HepG2 (cell line): ENCODE measurements at places on chromosomes 1 and 21. TPM values are rescaled to one million over a fixed set of nuclear protein-coding genes. Genes with fewer than 3 reads are reported as not detected.

Gene GJA5
- not detected in 2 replicates for total RNA-seq

DNA sequence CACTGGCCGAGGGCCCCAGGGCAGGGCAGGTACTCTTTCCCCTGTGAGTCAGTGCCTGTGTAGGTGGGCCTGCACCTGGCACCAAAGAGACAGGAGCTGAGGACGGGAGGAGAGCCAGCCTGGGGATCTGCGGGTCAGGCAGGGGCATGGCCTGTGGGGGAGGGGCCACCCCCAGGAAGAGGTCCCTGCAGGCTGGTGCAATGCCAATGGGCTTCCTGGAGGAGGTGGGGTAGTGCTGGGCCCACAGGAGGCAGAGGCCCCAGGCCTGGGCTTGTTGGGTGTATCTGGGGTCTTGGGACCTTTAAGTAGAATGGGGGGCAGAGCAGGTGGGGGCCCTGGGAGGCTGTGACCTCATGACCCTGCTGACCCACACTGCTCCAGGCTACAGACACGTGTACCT is 23.2 kb downstream of the PLCH2 start:
- no peaks in the 10 kb centered on the region for H3K36me3 ChIP-seq
- H3K4me1 ChIP-seq = peaks cover 40% of the 10 kb centered on the region
- no peak for DNase-seq
- peaks cover 19% of the 10 kb centered on the region for H3K27me3 ChIP-seq
- H3K27ac ChIP-seq = no peak overlapping the region

DNA sequence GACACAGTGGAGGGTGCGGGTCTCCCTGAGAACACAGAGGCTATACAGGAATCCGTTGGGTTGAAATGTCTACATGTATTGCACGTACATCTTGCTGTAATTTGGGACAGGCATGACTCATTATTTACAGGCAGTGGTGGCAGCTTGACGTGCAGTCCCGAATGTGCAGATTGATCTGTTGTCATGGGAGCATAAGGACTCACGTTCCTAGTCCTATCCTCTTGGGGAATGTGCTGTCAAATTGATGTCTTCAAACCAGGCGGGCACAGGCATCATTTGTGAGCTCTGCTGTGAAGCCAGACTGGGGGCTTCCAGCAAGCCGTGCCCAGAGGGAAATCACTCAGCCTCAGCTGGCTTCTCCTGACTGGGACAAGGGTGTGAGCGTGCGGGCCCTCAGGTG is 40.5 kb downstream of the S100B start:
- H3K4me3 ChIP-seq = no peak overlapping the region
- no peak for DNase-seq
- peaks cover 12% of the 10 kb centered on the region for H3K4me1 ChIP-seq
- H3K27me3 ChIP-seq = no peaks in the 10 kb centered on the region
- no peak overlapping the region for H3K27ac ChIP-seq

DNA sequence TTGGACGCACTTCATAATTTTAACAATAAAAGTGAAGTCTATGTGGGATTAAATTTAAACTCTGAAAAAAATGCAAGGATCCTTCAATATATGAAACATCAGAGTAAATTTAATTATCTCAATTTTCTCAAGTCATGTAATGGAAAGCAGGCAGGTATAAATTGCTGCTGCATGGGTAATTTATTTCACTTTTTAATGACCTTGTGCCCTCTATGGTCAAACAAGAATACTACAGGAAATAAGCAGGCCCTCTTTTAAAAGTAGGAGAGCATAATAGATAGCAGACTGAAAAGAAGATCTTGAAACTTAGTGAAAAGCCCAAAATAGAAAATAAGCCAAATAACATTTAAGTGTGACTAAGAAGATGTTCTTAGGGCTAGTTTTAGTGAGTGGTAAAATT is 22.9 kb downstream of the BCAS2 start:
- no peaks in the 10 kb centered on the region for H3K36me3 ChIP-seq
- no peak overlapping the region for H3K4me3 ChIP-seq
- H3K27ac ChIP-seq = no peak overlapping the region
- no peaks in the 10 kb centered on the region for H3K27me3 ChIP-seq
- H3K4me1 ChIP-seq = peaks cover 6% of the 10 kb centered on the region; the same call in 1 of the 2 replicates

Gene XCL2
- not detected in 2 replicates for total RNA-seq

Gene CD160
- total RNA-seq = not detected in 2 replicates

Gene SLC41A1
- 1.3 and 2.2 TPM in 2 replicates for total RNA-seq

DNA sequence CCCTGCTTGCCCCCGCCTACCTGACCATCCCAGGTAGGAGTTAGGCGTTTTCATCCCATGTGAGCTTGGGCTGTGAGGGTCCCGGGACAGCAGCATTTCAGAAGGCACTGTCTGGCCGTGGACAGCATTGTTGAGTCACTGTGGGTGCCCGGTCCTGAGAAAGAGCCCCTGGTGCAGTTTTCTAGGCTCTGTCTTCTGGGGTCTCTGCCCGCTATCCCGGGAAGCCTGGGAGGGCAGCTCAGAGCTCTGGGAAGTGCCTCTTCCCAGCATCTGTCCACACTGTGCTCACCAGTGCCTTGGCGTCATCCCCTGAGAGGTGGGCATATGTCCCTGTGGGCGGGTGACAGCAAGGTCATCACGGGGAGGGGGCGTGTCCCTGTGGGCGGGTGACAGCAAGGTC is 11.4 kb upstream of the ZNF669 start:
- peaks cover 48% of the 10 kb centered on the region for H3K4me1 ChIP-seq
- no peak overlapping the region for H3K27ac ChIP-seq
- no peaks in the 10 kb centered on the region for H3K36me3 ChIP-seq
- DNase-seq = no peak
- H3K27me3 ChIP-seq = no peaks in the 10 kb centered on the region

Gene NCAM2
- not detected in 2 replicates for total RNA-seq

Gene CD1E
- not detected in 2 replicates for total RNA-seq

Gene CRP
- total RNA-seq = not detected in 2 replicates

DNA sequence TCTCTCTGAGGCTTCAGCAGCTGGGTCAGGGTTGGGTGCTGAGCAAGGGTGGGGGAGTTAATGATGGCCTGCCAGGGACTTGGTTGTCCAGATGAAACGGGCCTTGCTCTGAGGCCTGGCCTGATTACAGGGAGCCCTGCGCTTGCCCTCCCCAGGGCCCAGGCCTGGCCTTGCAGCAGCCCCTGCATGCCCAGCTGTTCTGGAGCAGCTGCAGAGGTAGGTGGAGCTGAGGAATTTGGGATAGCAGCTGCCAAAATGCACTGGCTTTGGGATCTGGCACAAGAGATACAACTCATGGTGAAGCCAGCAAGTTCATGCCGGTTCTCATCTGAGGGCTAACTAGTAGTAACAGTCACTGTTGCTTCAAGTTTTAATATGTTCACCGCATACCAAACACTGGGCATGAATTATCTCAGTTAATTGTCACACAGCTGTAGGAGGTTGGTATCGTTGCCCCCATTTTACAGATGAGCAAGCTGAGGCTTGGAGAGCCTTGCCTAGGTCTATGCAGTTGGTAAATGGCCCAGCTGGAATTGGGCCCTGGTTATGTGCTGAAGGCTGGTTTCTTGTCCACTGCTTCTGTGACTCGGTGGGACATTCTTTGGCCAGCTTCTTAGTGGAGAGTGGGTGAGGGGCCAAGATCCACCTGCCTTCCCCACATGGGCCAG is 7.3 kb upstream of the SERINC2 start:
- H3K4me1 ChIP-seq = peaks cover 9% of the 10 kb centered on the region; the same call in 1 of the 2 replicates
- peaks cover 32% of the 10 kb centered on the region; the same call in 1 of the 3 replicates for H3K27me3 ChIP-seq
- DNase-seq = no peak
- no peak overlapping the region for H3K27ac ChIP-seq
- no peaks in the 10 kb centered on the region for H3K36me3 ChIP-seq

DNA sequence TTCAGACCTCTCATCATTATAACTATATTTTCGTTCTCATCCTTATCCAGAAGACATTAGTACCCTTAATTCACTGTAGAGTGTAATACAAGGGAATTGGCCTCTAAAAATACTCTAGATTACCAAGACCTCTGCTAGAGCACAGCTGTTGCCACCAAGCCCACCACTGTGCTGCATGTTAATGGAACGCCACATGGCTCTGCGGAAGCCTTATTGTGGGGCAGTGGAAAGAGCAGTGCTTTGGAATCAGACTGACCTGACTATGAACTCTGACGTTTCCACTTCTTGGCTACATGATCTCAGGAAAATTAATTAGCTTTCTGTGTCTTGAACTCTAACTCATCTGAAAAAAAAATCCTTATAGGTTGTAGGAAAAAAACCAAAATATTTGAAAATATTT is 222.1 kb downstream of the LMX1A start:
- H3K27me3 ChIP-seq = no peaks in the 10 kb centered on the region
- peaks cover 43% of the 10 kb centered on the region for H3K4me1 ChIP-seq
- no peak overlapping the region for H3K27ac ChIP-seq

GRCh38 chr1:239155466-239156091 is 230.8 kb upstream of the CHRM3 start:
- H3K4me1 ChIP-seq = no peaks in the 10 kb centered on the region
- no peak for DNase-seq
- no peaks in the 10 kb centered on the region for H3K27me3 ChIP-seq
- H3K4me3 ChIP-seq = no peak overlapping the region
- no peaks in the 10 kb centered on the region for H3K36me3 ChIP-seq
- no peak overlapping the region for H3K27ac ChIP-seq

Gene CD101
- total RNA-seq = 0.09 TPM in 1 of 2 replicates, not detected in the other

Gene RPTN
- not detected in 2 replicates for total RNA-seq

GRCh38 chr1:44437107-44437716 is 32.2 kb downstream of the RNF220 start:
- no peak overlapping the region for H3K4me3 ChIP-seq
- no peaks in the 10 kb centered on the region for H3K27me3 ChIP-seq
- DNase-seq = no peak
- H3K4me1 ChIP-seq = 0 out of 2 replicates have a peak, but pooled peaks cover 5% of the 10 kb centered on the region
- peaks cover 5% of the 10 kb centered on the region for H3K36me3 ChIP-seq
- H3K27ac ChIP-seq = no peak overlapping the region

- no peak overlapping the region for H3K4me3 ChIP-seq
- no peak for DNase-seq
- H3K27me3 ChIP-seq = no peaks in the 10 kb centered on the region
- H3K36me3 ChIP-seq = no peaks in the 10 kb centered on the region
- H3K27ac ChIP-seq = no peak overlapping the region
Measured at GRCh38 chr1:150881331-150882070, 5.1 kb upstream of the ARNT start.

DNA sequence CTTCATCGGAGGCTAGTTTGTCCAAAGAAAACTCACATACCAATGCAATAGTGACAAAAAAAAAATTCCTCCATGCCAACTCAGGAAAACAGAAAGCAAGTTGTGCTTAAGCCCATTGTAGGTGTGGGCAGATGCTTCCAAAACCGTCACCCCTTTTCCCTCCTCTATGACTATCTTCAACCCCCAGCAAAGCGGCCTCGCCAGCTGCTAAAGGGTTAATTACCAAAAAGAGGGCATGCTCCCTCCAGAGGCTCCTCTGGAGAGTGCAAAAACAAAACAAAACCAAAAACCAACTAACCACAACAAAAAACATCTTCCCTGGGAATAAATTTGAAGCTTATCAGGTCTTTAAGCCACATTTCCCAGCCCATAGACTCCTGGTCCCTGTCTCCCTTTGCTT is 1.2 kb downstream of the LMOD1 start:
- H3K27me3 ChIP-seq = peaks cover 38% of the 10 kb centered on the region; the same call in 2 of the 3 replicates
- no peak for DNase-seq
- H3K4me3 ChIP-seq = no peak overlapping the region
- H3K36me3 ChIP-seq = no peaks in the 10 kb centered on the region
- H3K4me1 ChIP-seq = peaks cover 29% of the 10 kb centered on the region

DNA sequence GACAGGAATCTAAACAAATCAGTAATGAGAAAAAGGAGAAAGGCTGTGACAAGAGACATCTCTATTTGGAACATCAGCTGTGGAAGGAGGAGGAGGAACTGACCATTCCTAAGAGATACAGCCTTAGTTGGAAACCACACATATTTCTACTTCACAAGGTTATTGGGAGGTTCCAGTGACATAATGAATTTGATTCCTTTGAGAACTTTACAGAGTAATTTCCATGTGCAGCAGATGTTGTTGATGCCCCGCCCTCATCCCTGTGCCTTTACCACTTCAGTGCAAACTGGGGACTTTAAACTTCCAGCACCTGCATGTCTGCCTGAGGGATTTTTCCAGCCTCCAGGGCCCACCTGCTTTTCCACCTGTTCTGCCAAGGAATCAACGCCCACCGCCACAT is 9.3 kb upstream of the ST6GALNAC5 start:
- no peaks in the 10 kb centered on the region for H3K27me3 ChIP-seq
- no peak overlapping the region for H3K27ac ChIP-seq
- no peak for DNase-seq
- no peaks in the 10 kb centered on the region for H3K4me1 ChIP-seq

DNA sequence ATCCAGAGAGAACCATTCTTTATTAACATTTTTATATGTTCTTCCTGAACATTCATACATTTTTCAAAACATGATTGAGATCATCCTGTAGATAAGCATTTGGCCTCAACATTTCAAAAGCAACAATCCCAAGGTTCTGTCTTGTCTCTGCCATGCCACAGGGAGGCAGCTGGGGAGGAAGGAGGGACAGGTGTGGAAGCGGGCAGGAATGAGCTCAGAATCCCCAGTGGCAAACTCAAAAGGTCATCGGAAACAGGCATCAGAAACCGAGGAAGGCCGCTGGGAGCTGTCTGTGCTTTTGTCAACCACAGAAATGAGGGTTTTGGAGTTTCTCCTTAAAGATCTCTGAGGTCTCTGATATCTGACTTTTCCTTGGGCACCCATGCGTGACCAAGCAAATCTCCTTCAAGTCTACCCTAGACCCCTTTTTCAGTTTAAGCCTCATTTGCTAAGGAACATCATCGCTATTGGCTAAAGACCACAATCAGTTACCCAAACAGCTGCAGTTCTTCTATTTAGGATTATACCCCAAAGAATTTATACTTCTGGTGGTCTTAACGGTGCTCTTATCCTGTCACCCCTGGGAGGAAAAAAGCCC is 34.0 kb downstream of the RASSF5 start:
- no peaks in the 10 kb centered on the region for H3K4me1 ChIP-seq
- no peaks in the 10 kb centered on the region for H3K27me3 ChIP-seq
- no peak overlapping the region for H3K27ac ChIP-seq
- H3K36me3 ChIP-seq = no peaks in the 10 kb centered on the region

DNA sequence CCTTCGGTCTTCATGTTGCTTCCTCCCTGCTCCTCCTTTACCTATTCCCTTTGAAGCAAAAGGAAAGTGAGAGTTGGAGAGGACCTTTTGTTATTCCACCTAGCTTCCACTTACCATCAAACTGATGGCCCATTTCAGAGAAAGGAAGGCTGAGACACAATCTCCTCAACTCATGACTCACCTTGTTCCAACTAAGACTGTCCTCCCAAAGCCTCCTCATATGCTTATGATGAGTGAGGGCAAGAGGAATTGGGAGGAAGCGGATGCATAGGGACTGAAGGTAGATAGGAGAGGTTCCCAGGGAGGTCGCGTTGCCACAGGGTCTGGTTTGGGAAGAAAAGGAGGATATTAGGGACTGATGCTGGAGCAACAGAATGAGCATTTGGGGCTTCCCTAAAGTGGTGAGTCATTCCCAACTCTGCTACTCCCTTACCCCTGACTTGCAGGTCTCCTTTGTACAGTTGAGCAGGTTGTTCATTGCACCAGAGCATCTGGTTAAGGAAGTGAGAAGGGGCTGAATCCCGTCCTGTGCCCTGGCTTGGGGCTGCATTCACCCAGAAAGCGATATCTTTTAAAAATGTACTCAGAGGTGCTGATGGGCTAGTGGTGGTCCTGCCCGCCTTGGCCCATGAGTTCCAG is 35.0 kb downstream of the LGR6 start:
- peaks cover 7% of the 10 kb centered on the region for H3K4me1 ChIP-seq
- DNase-seq = no peak
- H3K27ac ChIP-seq = no peak overlapping the region
- H3K4me3 ChIP-seq = no peak overlapping the region
- H3K36me3 ChIP-seq = no peaks in the 10 kb centered on the region
